Stimulated activated effector memory CD8-positive, alpha-beta T cell treated with anti-CD3 and anti-CD28 coated beads, Interleukin-12 subunit alpha, Interleukin-12 subunit beta, amount 100 ng/mL, for 72 hours (primary cell): ENCODE measurements at places on chromosomes 13 and 19.

GRCh38 chr19:9431475-9431874, 3.9 kb downstream of the ZNF266 start:
- no peak for DNase-seq

GRCh38 chr19:53908935-53909415, at the start of gene CACNG7:
Gene CACNG7, plus strand, starts transcription at chr19:53909278. Its CDS starts 3,554 bp downstream, at chr19:53912832.
- DNase-seq = no peak

DNA sequence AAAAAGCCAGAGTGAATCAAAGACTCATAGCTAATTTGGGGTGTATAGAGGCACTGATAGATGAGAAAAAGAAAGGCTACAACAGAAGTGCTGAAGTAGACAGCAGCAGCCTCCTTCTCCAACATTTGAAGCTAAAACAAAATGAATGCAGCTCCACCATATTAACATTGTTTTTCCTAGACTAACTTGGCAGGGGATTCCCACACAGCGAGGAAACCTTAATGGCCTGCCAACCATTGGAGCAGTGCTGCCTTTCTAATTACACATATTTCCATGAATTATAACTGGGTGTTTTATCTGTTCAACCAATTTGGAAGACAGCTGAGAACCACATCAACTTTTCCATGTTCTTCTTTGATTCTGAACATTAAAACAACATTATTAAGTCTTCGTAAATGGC, 478.6 kb downstream of the LIG4 start:
- DNase-seq = no peak

DNA sequence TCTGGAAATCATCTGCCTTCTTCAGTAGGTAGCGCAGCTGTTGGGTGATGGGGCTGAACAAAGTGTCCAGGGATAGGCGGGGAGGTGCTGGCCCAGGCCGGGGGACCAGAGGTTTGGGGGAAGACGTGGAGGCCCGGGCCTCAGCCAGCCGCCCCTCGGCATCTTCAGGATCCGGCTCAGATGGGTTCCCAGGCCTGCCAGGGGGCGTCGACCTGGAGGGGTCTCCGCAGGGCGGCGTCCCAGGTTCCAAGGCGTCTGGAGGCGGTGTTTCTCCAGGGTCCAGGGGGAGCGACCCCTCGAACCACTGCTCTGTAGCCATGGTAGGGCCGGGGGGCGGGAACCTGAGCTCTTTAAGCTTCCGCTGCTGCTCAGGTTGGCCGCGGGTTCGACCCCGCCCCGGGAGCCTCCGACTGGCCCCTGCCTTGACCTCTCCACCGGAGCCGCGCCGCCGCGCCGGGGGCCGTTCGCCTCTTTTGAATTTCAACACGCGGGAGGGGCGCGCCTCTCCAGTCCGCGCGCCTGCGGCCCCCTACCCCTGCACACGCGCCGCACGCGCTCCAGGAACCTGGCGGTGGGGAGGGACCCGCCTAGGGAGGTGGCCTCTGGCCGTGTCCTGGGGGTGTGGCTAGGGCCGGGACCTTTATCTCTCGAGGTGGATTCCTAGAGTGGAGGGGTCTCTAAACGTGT, at the start of gene C19orf67:
TSS of gene C19orf67 (minus strand) at position 475 of the 687 bp plus-strand sequence. CDS start at position 319, 156 bp downstream.
- no peak for DNase-seq

DNA sequence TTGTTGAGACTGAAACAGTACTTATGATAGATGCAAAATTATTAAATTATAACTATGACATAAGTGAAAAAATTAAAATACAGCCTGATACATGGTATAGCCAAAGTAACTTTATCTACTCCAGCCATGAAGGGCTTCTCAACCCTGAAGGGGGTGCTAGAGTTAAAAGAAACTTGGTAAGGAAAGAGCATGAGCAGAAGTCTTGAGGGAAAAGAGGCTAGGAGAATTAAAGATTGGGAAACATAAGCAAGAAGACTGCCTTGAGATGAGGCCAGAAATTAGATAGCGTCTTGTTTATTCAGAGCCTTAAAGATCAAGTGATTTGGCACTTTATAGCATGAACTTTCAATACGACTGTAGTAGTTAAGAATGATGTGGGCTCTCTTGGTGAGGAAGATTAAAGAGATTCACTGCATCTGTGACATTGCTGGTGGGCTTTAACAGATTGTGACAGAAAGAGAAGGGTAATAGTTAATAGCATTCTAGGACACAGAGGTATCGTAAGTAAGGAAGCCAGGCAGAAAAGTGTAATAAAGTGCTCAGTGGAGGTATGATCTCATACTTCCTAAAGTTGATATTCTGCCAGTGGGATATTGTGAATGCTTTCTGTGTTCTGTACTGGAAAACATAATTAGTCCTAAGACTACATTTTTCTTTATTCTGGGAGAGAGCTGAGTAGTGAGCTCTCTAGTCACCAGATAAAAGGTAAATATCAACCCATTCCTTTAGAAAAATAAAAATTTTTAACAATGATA, 385.4 kb upstream of the PRR20A start:
- DNase-seq = no peak

- no peak for DNase-seq
These were observed 63.6 kb upstream of the FLT1 start for GRCh38 chr13:28558567-28558966.

DNA sequence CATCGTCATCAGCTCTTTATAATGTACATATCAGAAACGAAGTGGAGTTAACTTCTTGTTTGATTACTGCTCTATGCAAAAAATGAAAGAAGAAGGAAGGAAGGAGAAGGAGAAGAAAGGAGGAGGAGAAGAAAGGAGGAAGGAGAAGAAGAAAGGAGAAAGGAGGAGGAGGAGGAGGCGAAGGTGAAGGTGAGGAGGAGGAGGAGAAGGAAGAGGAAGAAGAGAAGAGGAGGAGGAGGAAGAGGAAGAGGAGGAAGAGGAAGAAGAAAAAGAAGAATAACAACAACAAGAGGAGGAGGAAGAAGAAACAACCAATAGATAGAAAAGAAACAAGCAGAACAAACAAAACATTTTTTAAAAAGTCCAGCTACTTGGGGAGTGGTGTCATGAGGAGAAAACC, 13.1 kb downstream of the NUFIP1 start:
- no peak for DNase-seq

GRCh38 chr19:55621205-55621672, 3.1 kb downstream of the ZNF784 start:
- no peak for DNase-seq

- no peak for DNase-seq
These were observed 43.7 kb downstream of the TSSK6 start for GRCh38 chr19:19471682-19472081.
